DMS53 (cell line): ENCODE measurements at places on chromosomes 6 and 20.
A peak's percentile ranks its signal among the peaks of the same experiment; 100 is the strongest.

DNA sequence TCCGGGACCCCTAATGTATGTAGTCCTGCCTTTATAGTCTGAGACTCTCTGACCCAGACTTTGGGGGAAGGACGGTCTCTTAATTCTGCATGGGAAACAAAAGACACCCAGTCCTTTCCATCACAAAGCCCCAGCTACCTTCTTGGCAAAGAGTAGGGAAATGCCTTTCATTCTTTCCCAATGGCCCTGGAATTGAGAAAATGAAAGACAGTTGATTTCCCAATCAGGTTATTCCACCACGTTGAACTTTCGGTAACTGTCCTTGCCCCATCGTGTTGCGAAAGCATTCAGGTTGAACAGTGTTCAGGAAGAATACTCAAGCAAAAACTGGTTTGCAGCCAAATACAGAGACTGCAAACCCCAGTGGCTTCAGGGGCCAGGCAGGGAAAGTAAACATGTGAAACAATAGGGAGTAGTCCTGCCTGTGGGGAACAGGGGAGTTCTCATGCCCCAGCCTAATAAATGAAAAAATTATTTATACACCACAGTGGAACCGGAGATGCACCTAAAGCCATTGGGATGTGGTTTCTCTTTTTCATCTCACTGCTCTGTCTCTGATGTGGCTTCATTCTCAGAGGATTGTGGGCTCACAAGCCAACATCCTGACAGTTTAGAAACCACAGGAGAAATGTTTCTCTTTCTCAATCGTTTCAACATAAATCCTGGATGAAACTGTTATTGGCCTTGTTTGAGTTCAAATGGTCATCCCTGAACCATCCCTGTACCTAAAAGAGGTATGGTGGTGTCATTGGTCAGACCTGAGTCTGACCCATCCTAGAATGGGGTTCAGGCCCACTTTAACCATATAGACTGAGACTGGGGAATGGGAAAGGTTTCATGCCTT is 44.2 kb upstream of the SLC9A8 start:
- DNase-seq = peak; percentile 76

- no peak for DNase-seq
These were observed 198.8 kb downstream of the EYA2 start for GRCh38 chr20:47093320-47093966.

GRCh38 chr6:127383988-127384387 is 40.6 kb upstream of the ECHDC1 start:
- DNase-seq = no peak

GRCh38 chr6:109655761-109656262 is 35.2 kb downstream of the AK9 start:
- DNase-seq = no peak

DNA sequence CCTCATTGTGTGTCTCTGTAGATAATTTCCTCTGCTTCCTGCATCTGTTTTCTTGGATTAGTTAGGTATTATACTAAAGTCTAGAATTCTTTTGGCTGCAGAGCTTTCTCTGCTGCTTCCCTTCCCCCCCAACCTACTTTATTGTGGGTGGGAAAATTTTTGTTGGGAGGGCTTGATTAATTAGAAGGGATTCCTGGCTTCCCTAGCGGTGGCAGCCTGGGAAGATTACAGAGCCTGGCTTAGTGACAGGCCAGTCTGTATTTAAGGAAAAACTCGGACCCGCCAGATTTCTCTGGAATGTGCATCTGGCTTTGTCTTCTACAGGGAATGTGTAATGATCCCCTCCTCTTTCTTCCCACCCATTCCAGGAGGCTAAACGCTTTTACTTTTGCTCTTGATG is 31.2 kb downstream of the SLX4IP start:
- DNase-seq = no peak

DNA sequence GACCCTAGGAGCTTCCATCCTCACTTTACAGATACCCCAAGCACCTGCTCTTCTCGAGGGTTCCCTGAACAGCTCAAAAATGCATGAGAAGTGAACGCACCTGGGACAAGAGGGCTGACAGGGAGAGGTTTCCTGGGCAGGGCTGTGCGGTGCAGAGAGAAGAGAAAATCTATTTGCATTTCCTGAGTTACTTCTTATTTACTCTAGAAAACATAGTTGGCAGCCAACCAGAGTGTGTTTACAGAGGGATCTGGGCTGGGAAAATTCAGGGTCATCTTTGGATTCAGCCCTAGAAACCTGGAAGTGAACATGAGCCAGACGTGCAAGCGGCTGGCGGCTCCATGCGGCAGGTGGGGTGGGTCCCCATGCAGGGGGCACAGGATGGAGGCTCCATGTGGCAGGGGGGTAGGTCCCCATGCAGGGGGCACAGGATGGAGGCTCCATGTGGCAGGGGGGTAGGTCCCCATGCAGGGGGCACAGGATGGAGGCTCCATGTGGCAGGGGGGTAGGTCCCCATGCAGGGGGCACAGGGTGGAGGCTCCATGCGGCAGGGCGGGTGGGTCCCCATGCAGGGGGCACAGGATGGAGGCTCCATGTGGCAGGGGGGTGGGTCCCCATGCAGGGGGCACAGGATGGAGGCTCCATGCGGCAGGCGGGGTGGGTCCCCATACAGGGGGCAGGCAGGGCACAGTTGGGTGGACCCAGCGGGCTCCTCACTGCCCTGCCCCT is 342.0 kb downstream of the TAF4 start:
- no peak for DNase-seq

- no peak for DNase-seq
These were observed 710 bp upstream of the ZNF343 start for GRCh38 chr20:2509468-2509781.

DNA sequence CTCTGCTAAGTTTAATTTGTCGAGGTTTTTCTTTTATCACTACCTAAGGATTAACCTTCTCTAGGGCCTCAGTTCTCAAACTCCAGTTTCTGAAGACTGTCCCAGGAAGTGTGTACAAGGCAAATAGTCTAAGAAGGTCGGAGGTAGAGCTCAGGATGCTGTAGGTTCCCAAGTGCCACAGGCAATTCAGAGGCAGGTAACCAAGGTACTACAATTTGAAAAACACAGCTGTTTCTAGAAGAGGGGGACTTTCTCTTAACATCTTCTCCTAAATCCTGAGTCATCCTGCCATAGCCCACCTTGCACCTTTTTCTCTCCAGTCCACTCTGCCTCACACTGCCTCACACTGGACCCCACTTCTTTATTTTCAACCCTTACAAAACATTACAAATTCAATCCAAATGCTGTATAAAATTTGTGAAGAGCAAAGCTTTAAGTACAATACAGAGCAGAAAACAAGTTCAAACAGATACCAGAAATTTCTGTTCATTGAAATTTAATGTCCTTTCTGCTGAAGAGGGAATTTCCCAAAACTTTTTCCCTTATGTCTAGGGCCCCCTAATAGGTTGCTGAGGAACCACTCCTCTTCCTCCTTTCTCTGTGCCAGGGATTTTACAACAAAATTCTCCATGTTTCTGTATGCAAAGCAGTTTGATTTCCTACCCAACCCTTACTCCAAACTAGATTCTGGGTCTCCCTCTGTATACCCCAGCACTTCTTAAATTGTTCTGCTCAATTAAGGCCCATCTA is 43.0 kb downstream of the FRK start:
- DNase-seq = peak; percentile 58

GRCh38 chr6:149236589-149236988 is 80.9 kb upstream of the TAB2 start:
- DNase-seq = peak; percentile 5

- DNase-seq = peak; percentile 66
These were observed at the start of gene PXDC1 for GRCh38 chr6:3751077-3751729. PXDC1 (minus strand) TSS chr6:3751713; CDS start chr6:3751531, 182 bp downstream.

DNA sequence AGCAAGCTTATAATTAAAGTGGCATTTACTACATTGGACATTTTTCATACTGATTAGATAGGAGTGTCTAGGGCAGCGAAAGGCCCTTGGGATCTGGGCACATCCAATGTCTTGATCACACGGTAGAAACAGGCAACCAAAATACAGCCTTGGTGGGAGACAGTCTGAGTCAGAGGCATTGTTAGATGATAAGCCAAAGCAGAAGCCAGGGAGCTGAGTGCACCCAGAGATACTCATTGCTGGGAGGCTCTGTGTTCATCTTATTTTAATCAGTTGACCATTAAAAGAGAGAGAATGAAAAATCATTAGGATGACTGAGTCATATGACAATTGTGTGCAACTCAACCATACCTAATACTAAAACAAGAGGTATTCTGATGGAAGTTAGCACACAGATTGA is 109.5 kb downstream of the LCA5 start:
- no peak for DNase-seq

- DNase-seq = peak; percentile 7
These were observed 203.0 kb upstream of the PCSK2 start for GRCh38 chr20:17023806-17024205.

DNA sequence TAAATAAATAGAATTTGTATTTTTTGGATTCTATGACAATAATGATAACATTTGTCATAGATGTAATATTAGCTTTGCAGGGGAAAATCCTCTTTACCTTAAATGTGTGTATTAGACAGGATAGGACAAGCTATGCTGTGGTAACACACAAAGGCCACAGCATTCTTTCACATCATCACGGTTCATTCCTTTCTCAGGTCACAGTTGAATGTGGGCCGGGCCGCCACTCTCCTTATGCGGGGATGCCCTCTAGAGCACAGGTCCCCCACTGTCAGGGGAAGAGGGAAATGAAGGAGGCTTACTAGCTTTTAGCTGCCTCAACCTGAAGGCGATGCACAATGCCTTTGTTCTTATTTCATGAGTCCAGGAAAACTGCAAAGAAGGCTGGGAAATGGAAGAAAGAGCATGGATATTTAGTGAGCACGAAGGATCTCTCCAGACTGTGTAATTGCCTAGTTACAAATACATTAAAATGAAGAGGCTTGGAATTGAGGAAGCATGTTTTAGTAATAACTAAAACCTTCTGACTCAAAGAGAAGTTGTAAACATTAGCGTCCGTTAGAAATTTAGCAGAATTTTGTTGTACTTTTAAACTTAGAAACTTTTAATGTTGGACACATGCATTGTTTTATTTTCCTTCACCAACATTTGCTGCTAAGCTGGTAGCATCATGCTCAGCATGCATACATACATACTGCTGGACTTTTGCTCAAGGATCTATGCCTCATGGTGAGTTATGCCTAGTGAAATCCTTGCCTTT is 248.9 kb upstream of the FOXQ1 start:
- DNase-seq = no peak

- no peak for DNase-seq
These were observed 28.2 kb downstream of the MYT1 start for GRCh38 chr20:64192406-64192805.

- no peak for DNase-seq
These were observed 15.2 kb downstream of the NKX2-2 start for GRCh38 chr20:21498635-21499034.

GRCh38 chr6:25017932-25018567 is 82.3 kb upstream of the RIPOR2 start:
- peak; percentile 90 for DNase-seq

DNA sequence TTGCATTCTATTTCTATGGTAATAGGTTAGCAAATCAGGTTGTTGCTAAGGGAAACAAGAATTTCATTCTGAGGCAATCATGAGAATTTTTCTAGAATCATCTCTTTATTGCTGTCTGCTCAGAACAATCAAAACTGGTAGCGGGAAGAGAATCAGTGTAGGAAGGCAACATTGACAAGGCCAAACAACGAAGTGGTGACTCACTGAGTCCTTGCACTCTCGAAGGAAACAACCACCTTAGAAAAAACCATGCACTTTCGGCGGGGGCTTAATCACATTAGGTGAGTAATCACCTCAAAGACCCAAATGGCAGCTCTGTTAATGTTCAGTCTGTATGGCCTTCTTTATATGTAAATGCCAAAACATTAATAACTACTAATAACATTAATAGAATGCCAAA is 78.8 kb upstream of the MAP7 start:
- no peak for DNase-seq

DNA sequence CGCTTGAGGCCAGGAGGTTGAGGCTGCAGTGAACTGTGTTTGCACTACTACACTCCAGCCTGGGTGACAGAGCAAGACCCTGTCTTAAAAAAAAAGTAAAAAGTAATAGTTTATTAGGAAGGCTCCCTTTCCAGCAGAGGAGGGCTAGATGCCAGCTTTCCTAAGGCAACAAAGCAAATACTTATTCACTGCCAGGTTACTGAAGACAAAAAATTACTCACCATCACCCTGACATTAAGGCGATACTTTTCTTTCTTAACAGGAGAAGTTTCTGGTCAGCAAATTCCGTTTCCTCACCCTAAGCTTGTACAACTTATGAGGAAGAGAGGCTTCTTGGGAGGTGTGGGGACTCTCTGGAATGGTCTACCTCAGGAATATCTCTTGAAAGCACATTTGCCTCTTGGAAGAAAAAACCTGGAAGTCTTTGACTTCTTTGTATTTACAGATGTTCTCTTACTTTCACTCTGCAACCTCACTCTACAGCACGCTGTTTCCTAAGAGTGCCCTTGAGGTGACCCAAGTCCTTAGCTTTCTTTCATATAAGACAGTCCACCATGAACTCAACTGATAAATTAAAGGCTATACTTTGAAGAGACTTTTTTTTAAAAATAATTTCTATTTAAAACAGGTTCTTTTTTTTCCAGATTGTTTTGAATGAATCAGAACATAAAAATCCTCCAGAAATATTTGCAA is 52.9 kb upstream of the TRAF3IP2 start:
- no peak for DNase-seq

- DNase-seq = no peak
These were observed 2.1 kb downstream of the IRF4 start for GRCh38 chr6:393391-394221.

DNA sequence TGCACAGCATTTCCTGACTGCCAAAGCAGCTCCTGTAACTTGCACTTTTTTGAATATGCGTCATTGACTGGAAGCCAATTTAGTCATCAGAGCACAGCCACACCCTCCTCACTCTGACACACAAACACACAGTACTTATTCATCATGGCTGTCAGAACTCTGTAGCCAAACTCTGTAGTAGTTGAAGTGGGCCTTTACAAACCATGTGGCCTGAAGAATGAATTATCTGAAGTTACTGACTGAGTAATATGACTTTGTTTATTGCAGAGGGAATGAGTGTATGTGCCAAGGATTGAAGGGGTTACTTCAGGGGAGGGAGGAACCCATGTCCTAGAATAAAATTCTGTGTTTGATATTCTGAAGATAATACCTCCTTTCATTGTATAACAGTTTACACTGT is 102.7 kb downstream of the FIG4 start:
- peak; percentile 50 for DNase-seq

- DNase-seq = peak; percentile 58
These were observed 25.0 kb upstream of the TCP11 start for GRCh38 chr6:35166116-35166515.

GRCh38 chr6:26440977-26441358 is 664 bp downstream of the BTN3A3 start:
- DNase-seq = no peak

DNA sequence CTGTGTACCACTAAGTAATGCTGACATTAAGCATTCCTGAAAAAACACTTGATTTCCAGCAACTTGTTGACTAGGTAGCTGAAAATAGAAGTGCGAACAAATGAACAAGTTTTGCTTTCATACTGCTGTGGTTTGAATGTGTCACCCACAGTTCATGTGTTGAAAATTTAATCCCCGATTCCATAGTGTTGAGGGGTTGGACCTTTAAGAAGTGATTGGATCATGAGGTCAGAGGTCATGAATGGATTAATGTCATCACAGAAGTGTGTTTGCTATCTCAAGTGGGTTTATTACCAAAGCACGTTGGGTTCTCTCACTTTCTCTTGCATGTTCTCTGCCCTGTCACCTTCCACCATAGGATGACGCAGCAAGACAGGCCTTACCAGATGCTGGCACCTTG is 568.5 kb downstream of the UTRN start:
- DNase-seq = no peak
